ENCODE measurements at places on chromosomes 4 and X.
A peak's percentile ranks its signal among the peaks of the same experiment; 100 is the strongest.

DNA sequence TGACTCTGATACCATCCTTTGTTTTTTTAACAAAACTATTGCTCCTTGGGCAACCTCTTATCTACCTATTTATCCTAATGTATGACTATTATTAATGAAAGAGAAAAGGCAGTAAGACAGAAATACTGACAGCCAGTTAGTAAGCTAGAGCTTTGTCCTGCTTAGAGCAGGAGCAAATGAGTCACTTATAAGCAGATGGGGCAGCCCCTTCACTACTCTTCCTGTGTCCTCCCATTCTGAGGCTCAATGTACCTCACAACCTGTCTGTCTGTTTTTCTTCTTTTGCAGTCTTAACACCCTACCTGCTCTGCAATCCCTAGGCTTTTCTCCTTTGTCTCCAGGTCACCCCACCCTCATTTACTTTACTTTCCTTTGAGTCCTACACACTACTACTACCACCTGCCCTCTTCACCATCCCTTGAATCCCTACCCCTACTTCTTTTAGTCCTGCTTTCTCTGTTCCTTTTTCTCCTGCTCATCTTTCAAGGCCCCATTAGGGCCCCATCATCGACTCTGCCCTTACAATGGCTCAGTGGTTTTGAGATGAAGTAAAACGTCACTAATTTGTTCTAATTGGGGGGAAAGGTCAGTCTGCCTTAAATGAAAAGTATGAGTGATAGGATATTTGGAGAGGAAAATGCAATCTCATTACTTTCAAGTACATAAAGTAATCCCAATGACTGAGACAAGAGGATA is 294.3 kb downstream of the GUCY2F start:
- no peak for DNase-seq

DNA sequence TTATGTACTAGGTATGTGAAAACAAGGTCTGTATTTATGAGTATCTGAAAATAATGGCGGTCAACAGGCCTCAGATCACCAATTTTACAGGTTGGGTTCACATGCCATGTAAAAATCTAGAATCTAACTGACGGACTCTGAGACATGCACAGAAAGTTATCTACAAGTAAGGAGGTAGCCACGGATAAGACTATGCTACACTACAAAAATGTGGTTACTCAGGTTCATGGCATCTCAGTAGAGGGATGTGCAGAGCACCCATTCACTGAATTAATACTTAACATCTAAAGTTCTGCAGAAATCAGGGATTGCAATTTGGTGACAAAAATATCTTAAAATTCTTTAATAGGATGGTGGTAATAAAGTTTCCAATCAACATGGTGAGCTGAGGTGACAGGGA is 155.9 kb downstream of the APBB2 start:
- DNase-seq = no peak

DNA sequence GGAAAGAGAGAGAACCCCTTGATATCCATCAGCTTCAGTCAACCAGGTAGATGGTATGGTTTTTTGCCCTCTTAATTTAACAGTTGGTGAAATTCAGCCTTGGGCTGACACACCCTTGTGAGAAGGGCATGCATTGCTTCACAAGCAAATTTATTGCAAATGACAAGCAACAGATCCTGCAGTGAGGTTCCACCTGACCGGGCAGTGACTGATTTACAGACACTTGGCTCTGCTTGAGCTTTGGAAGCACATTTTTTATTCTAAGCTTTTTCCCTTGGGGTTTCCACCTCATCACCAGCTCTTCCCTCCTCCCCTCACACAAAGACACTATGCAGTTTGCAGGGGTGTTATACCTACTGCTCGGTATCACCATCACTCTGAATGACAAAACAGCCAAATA is 28.3 kb upstream of the SERTM2 start:
- DNase-seq = no peak

DNA sequence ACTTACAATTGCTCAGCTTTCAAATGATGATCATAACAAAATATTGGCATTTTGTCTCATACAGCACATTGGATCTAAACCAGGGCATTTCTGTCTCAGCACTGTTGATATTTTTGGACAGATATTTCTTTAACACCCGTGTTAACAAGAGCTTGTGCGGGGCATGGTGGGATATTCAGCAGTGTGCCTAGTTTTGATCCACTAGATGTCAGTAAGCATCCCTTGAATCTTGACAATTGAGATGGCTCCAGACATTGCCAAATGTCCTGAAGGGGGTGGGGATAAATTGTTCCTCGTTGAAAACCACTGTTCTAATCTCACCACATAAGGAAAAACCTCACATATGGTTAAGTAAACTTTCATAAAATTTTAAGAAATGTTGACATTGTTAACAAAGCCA is 806.3 kb downstream of the STIM2 start:
- no peak for DNase-seq

DNA sequence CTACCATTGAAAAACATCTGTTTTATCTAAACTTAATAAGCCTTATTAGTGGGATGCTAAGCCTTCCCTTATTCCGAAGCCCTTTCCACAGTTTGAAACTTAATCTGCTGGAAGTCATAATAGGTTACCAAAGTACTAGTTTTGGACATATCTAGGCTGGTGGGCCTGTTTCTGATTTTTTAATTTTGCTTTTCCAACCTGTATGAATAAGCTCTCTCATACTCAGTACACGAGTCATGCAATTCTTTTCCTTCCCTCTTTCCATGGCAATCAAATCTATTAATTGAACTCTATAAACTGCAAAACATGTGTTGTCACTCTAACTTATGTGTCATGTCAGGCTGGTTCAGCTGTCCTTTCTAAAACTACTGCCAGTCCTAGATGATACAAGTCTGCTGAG is 91.0 kb downstream of the AMMECR1 start:
- DNase-seq = no peak

DNA sequence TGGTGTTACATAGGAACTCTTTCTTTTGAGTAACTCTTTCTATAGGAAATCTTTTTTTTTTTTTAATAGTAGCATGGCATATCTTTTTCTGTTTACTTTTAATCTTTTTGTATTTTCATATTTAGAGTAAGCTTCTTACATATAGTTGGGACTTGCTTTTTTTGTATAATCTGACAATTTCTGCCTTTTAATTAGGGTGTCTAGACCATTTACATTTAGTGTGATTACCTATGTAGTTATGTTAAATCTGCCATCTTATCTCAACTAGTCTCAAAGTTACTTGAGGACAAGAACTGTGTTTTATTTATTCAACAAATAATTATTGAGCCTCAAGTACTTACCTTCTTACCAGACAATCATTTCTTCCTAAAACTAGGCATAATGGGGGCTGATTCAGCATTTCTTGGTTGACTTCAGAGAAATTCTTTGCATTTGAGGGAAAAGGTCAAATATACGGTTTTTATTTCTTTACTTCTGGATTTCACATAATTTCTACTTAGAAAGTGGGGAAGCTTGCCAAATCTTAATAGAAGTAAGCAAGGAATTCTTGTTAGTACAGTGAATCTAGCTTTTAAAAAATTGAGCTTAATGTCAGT is 28.6 kb downstream of the MND1 start:
- no peak for DNase-seq

DNA sequence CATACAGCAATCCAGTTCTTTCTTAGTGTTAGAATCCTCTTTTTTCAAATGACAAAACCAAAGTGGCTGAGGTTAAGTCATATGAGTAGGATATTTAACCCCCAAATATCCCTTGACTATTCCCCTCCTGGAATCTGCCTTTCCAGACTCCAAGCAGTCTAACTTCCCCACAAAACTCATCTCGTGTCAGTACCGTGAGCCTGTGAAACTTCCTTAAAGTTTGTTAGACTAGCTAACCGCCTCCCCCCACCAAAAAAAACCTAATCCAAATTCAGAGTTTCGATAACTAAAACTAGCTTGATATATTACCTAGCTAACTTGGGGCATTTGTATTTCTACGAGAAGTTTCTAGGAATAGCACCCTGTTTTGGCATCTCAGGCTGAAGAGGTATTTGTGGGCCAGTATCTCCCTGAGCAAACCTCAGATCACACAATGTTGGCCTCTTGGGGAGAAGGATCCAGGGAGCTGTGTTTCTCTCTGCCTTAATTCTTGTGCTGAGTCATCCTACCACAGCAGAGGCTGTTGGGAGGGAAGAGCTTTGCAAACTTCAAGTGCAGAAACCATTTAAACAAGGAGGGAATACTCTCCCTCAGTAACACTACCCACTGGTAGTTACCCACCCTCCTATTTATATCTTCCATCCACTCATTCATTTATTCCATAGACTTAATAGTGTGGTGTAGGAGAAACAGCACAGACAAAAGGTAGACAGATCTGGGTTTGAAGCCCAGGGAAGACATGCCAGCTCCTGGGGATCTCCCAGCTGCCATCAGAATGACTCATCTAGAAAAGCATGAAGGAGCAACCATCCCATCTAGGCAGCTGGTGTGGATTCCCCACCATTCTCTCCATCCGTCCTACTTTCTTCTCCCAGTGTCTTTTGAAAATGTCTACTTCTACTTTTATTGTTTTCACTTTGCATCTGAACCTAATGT is 39.3 kb upstream of the TXK start:
- DNase-seq = no peak

DNA sequence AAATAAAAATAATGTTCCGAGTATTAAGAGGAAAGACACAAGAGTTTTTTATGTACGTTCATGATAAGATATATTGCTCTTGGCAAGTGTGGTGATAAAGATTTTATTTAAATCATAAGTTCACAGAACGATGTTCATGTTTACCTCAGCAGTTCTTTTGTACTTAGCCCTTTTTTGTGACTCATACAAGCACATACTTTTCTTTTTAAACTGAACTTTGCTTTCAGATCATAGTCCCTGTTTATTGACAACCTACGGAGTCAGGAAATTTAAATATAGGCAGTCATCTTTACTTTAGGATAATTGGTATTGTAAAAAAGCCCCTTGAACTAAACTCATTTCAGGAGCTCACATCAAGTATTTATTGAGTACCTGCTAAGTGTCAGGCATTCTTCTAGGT is 1.3 kb upstream of the CTSO start:
- DNase-seq = no peak

DNA sequence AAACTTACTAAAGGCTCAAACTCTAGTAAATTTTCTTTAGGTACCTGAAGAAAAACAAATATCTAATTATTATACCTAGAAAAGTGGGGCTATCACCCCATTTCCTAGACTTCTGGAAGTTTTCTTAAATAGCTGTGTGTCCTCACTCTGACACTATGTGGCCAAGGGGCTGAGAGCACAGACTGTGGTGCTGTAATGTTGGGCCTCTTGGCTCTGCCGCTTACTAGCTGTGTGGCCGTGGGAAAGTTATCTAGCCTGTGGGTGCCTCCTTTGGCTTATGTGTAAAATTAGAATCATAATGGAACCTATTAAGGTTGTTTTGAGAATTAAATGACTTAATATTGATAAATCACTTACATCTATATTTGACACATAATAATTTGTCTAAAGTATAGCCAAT is 114.4 kb downstream of the SNCA start:
- DNase-seq = no peak

GRCh38 chr4:173243321-173243720 is 74.7 kb downstream of the GALNT7 start:
- no peak for DNase-seq

GRCh38 chr4:168837922-168838321 is 172.1 kb downstream of the CBR4 start:
- DNase-seq = no peak

GRCh38 chr4:68369142-68369805 is 19.4 kb upstream of the YTHDC1 start:
- no peak for DNase-seq

DNA sequence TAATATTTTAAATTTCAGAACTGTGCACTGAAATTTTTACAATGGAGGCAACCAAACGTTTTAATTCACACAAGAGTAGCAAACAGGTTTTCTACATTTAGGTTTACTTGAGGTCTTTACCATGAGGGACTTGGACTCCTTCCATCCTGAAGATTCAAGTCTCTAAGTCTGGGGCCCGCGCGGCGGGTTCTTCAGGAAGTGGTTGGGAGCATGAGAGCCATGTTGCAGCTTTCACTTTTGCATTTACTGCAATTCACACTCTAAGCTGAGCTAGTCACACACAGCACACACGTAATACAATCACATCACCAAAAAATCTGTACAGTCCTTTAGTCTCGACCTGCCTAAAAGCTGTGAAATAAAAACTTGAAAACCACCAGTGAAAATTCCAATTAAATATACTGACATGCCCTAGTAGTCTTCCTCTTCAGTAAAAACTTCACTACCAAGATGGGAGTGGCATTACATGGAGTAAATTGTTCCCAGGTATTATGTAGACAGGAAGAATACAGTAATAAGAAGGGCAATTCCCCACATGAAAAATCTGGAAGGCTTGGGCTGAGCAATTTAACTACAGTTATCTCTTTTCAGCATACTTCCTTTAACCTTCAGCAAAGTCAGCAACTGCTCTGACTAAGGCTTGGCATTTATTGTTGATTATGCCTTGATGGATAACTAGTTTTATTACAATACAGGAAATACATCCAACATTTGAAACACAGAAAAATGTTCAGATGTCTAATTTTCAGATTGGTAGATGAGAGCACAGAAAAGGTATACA is 571.1 kb upstream of the DIPK2B start:
- DNase-seq = no peak

GRCh38 chr4:113901994-113902787 is 77.3 kb downstream of the ARSJ start:
- peak; percentile 11 for DNase-seq

- DNase-seq = no peak
These were observed 47.5 kb upstream of the WDR19 start for GRCh38 chr4:39134683-39135306.

DNA sequence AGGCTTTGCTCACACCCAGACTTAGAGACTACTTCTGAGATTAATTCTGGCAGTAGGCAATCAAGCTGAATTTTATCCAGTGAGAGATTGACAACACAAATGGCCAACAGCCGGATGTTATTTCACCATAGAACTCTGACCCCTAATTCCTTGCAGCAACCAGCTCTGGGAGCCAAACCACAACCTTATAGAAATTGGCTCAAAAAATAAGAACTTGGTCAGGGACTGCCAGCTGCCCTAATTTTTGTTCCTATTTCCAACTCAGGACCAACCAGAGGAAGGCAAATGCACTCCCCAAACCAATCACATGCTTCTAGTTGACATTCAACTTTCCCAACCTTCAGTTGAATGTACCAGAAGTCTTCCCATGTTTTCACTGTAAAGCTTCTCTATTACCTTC is 269.7 kb downstream of the HS3ST1 start:
- DNase-seq = no peak

GRCh38 chr4:83340692-83341343 is 6.2 kb upstream of the HPSE start:
- DNase-seq = peak; percentile 7

- DNase-seq = no peak
These were observed 51.2 kb downstream of the ENPEP start for GRCh38 chr4:110527156-110527555.

DNA sequence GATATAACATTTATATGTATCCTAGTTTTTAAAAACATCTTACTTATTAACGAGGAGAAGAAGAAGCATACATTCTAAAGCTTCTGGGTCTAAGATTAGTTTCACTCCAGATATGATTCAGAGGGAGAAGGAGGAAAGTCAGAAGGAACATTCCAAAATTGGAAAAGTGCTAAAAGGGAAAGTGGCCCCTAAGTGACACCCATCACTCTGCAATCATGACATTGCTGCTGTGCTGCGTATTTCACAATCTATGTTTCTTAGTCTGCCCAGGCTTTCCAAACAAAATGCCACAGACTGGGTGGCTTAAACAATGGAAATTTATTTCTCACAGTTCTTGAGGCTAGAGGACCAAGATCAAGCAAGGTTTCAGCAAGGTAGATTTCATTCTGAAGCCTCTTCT is 72.5 kb upstream of the ATOH1 start:
- no peak for DNase-seq
